Right kidney (tissue), 9 donors: ENCODE measurements at places on chromosomes 3 and 15.

DNA sequence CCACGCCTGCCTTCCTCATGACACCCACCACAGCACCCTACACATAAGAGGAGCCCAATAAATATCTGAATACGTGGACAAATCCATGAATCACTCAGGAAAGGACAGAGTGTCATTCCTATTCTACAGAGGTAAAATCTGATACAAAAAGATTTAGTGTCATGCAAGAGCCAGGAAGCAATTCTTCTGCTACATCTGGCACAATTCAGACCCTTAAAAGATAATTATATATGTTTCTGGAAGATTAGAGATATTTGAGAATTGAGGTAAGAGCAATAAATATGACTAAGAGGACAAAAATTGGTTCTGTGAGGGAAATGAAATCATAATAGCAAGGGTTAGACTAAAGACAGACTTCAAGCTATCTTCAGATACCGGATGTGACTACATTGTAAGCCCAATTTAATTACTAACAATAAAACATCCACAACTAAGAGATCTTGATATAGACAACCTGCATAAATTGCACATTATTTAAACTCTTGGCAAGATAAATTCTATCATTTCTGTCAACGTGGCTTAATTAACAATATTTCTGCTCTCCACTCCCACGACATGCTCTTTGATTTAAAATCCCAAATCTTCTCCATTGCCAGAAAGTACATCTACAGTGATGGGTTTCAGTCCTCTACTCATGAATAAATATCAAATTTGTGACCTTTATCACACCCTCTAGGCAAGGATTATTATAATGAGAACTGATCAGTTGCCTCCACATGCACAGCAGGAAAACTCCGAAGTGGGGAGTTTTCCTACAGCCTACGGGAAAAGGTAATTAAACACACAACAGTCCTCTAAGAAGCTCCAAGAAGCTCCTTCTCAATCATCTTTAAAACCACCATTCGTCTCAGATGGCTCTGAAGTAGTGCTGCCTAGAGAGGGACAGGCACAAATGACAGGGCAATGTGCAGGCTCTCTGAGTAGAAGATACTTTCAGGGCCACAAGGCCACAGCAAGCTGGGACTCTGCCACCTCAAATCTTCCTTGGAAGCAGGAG, 32.6 kb downstream of the MB21D2 start:
- no peak for DNase-seq

- DNase-seq: no peak
Observed at GRCh38 chr3:23776352-23776891, 29.3 kb upstream of the UBE2E1 start.

DNA sequence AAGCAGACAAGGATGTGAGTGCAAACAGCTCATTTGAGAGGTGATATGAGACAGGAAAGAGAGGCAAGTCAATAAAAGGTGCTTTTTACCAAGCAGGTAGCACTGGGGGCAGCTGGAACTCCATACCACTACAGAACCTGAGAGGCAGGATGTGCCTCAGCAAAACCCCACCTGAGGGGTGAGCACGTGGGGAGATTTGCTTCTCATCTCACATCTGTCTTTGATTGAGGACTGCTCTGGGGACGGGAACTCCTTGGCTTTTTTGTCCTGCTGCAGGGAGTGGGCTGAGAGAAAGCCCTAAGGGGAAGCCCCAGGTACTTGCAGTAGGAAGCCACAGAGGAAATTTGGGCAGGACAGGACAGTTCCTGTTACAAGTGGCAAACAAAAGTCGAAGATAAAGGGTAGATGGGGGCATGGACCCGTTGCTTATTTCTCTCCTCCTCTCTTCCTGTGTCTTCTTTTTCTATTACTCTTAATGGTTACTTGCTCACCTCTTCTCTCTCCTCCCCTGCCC, 27.1 kb downstream of the CFAP161 start:
- no peak for DNase-seq

DNA sequence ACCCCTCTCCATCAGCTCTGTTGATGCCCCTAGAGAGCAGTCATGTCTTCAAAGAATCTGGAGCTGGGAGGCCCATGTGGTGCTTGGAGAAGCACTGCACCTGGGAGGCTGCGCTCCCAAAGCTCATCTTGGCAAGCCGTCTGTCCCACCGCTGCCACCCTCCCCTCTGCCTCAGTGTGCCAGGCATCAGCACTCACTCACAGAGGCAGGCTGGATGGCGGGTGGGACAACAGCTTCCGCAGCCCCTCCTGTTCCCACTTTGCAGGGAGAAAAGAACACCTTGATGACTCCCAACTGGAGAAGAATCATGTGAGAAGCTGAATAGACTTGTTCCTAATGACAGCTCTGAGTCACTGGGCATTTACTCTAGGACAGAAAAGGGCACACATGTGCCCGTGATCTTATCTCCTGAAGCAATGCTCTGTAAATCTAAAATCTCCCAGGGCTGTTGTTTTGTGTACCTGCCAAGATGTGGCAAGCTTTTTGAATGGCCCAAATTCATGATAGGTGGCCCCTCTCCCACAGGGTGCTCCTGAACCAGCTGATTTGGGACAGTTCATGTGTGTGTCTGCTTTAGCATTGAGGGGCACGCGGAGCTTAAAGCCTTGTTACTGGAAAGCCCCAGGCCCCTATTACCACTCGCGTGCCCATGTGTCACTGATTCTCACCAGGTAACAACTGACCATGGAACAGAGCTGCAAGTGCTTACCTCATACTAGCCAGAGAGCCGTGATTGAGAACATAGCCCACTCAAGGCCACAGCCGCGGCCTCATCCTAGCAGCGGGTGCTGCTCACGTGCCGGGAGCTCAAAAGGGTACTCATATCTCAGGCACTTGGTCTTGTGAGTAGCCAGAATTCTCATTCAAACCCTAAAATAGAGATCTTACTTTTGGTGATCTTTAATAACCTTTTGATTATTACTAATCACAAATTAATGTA, 104.4 kb downstream of the DNAJB8 start:
- DNase-seq: no peak

DNA sequence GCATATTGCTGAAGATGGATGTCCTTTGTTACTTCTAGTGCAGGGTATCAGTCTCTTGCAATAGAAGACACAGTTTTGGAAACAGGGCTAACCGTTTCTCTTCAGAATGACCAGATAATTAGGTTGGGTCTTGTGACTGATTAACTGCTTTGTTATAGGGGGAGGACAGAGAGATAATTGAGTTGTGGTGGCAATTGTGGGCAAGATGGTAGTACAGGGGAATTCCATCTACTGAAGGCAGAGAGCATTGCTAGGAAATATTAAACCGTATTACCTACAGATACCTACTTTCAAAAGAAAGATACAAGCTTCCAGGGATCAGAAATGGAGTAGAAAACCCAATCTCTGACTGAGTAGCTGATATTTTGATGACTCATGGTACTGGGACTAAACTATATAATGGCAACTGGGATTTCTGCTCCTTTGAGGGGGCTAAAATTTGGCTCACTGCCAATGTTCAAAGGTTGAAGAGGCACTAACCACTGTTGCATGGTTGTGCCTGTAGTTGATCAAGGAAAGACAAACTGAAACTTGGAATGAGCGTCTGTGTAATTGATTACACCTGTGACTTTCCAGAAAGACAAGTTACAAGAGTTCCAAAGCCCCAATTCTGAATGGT, 4.2 kb downstream of the PRR23B start:
- no peak for DNase-seq
